ENCODE measurements at places on chromosomes 16 and 17. TPM values are rescaled to one million over a fixed set of nuclear protein-coding genes. Genes with fewer than 3 reads are reported as not detected.

SHCBP1 gene
- 49.9 TPM for polyA plus RNA-seq

ARRB2 gene
- polyA plus RNA-seq, result 61.0 TPM

MYL4 gene
- polyA plus RNA-seq, result not detected

ADAD2 gene
- polyA plus RNA-seq, result not detected

KRTAP4-1 gene
- polyA plus RNA-seq, result not detected

ELMO3 gene
- polyA plus RNA-seq, result 1.4 TPM

TMEM92 gene
- polyA plus RNA-seq, result 27.5 TPM

EFNB3 gene
- polyA plus RNA-seq, result 0.96 TPM

- DNase-seq, result no peak
These were observed 117.7 kb downstream of the CMIP start for GRCh38 chr16:81562174-81562849.

DNA sequence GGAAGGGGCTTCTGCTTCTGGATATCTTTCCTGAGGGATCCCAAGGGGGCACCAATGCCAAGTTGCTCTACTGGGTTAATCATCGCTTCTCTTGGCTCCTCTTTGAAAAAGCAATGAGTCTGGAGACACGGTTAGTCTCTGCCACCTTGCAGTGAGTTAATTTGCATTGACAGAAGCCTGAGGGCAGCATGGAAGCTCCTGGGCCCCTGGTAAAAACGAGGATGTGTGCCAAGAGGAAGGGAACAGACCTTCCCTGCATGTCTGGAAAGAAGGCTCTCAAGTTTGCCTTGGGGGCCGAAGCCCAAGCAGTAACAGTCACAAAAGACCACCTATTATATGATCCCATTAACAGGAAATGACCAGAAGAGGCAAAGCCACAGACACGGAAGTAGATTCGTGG, 86.7 kb downstream of the IRX5 start:
- no peak for DNase-seq

DNA sequence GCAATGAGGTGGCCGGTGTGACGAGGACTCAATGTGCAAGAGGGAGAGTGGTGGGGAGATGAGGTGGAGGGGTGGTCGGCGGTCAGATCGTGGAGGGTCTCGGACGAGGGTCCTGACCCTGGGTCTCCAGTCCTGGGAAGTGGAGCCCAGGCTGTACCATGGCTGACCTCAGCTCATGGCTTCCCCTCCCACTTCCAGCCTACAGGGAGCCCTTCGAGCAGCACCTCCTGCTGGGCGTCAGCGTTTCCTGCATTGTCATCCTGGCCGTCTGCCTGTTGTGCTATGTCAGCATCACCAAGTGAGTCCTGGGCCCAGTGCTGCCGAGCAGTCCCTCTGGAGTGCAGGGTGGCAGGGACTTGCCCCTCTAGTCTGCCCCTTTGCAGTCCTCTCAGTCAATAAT, 41.8 kb downstream of the IL4R start:
- peak; percentile 64 for DNase-seq

- DNase-seq, result no peak
These were observed 28.6 kb downstream of the MIS12 start for GRCh38 chr17:5514976-5515375.

DNA sequence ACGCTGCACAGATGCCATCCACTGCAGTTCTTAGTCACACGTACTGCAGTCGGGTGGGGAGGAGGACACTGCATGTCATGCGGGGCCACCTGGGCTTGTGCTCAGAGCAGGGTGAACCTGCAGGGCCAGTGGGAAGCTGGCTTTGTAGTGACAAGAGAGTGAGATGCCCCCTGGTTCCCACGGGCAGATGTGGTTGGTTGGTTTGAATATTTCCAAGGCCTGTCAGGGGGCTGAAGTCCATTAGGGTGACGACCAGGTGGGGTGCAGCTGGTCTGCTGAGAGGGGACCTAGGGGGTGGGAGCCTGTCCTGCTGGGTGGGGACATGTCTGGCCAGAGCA, 14.3 kb downstream of the ZNF213 start:
- no peak for DNase-seq

DNA sequence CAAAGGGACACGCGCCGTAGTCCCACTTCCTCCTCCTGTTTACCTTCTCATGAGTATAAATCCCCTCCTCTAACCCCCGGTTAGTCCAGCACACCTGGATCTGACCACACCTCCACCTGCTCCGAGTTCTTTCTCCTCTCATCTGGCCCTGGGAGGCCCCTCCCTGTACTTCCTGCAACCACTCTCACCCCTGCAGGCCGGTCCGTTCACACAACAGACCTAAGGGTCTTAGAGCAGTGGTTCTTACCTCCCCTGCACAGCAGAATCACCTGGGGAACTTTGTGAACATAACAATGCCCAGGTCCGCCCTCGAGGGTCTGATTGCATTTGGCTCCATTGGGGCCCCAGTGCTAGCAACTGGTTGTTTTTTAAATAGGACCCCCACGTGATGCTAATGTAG, 24.8 kb downstream of the TMEM114 start:
- DNase-seq, result no peak

- DNase-seq, result no peak
These were observed 30.6 kb downstream of the CHD9 start for GRCh38 chr16:53085369-53085843.

DNA sequence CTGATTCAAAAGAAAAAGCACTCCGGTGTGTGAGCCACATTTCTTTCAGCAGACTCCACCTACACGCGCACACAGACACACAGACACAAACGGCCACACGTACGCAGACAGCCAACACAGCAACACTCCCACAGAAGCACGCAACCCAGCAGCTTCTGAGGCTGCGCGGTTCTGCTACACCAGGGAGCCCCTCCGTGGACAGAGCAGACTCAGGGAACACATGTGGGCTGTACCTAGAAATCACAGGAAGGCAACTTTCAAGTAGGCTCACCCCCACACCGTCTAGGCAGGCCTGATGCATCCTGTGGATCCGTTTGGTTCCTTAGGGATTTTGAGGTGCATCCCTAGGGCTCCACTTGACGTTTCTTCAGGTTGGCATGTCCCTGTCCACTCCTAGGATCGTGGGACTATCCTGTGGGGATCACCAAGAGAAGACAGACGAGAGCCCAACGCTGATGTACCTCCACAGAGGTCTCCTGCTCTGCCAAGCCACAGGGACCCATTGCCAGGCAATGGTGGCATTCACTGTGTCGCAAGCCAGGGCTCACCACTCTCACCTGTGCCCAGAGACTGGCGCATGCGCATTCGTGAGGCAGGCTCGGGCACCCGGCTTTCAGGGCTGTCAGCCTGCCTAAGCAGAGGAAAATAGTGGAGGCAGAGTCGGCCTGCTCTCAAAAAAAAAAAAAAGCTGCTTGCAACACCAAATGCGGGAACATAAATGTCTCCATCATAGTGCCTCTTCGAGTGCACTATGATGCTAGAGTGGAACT, 2333.3 kb downstream of the TP53TG3F start:
- DNase-seq, result no peak

DNA sequence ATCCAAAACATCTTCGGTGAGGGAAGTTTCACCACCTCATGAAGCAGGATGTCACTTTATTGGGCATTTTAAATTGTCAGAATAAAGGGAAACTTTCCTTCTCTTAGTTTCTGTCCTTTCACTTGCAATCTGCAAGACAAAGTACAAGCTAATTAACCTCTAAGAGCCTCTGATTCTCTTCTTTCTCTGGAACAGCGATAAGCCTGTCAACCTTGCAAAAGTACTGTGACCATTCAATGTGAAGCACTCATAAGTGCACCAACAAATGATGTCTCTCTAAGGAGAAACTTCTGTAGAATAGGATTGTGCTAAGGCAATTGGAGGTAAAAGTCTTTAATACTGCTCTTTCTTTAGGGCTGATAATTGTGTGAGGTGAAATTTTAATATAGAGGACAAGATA, 1622.3 kb downstream of the CDH8 start:
- DNase-seq, result no peak

- no peak for DNase-seq
These were observed 7.8 kb downstream of the TSPOAP1 start for GRCh38 chr17:58320570-58321323.

DNA sequence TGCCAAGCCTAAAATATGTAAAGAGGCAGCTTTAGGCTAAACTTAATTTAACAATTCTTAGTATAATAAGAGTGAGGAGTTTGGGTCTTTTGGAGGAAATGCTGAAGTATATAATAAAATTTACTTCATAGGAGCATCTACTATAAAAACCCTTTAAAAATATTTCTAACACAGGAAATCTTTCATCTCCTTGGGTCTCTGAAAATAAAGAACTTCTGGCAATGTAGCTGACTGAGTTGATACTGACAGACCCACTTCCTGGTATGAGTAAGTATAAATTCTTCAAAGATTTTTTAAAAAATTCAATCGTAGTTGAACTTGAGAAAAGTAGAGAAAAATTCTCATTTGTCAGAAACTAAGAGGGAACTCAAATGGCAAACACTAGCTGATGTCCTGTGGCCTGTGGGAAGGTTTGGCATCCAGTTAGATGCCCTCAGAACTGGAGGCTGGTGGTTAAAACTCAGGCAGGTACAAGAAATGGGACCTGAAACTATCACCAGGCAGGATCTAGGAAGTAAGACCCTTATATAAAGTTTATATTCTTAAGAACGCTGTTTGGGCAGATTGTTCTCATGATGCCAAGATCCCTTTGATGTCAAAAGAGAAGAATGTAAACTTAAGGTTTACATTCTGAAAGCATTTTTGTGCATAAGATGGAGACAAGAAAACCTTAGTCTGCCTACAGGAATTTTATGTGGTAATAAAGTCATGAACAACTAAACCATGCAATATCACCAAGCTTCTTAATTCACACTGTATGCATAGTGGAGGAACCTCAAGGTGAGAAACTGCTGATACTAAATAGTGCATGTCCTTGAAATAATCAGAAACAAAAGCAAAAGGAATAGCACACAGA, 6.2 kb downstream of the KRTAP4-6 start:
- DNase-seq, result no peak

DNA sequence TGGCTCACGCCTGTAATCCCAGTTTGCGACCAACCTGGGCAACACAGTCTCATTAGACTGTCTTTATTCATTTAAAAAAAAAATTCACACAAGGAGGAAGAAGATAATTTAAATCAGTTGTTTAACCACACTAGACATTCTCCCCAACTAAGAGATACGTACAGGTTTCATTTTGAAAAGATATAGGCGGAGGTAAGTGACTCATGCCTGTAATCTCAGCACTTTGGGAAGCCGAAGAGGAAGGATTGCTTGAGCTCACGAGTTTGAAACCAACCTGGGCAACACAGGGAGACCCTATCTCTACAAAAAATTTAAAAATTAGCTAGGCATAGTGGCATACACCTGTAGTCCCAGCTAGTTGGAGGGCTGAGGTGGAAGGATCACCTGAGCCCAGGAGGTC, 5.3 kb downstream of the CMTM4 start:
- no peak for DNase-seq

DNA sequence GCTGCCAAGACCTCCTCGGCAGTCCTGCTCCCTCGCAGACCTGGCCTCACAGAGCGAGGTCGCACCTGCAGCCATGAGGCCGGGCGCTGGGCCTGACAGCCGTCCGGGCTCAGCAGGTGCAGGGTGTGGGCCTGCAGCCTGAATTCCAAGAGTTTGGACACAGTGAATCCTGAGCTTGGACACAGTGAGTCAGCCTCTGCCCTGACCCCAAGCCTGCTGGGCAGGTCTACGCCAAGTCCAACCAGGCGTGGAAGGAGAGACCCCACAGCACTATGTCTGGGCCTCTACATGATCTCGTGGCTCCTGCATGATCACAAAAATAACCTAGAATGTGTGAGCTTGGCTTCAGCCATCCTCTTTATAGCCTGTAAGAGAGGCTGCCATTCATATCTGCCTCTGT, 121.0 kb downstream of the C16orf95 start:
- no peak for DNase-seq

GRCh38 chr17:16911141-16911937, 60.6 kb downstream of the TNFRSF13B start:
- DNase-seq, result no peak

DNA sequence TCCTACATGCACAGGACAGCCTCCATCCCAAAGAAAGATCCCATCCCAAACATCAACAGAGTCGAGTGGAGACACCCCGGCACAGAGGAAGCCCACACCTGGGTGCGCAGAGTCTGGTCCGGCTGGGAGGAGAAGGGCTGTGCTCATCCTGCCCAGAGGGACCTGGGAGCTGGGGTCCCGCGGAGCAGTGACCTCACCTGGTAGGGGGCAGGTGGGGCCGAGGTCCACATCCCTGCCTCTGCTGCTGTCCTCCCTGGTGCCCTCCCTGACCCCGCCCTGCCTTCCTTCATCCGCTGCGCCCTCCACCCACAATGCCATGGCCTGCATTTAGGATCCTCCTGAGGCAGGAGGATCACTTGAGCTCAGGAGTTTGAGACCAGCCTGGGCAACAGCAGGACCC, 2.9 kb downstream of the C16orf90 start:
- DNase-seq, result no peak

DNA sequence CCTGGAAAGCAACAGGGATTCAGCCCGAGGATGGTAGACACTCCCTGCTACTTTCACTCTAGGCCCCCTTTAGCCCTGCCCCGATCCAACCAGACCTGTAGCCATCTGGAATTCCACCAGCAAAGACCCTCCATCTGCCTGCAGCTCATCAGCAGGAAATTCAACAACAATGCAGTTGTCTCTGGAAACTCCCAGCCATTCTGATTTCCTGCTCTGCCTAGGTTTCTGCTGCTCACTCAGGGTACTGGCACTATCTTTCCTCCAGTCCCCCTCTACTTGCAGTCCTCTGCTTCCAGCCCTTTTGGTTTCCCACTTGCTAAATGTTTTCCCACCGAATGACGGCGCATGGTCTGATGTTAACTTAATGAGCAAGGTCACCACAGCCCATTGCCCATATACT, 2.7 kb upstream of the SP6 start:
- DNase-seq, result no peak

DNA sequence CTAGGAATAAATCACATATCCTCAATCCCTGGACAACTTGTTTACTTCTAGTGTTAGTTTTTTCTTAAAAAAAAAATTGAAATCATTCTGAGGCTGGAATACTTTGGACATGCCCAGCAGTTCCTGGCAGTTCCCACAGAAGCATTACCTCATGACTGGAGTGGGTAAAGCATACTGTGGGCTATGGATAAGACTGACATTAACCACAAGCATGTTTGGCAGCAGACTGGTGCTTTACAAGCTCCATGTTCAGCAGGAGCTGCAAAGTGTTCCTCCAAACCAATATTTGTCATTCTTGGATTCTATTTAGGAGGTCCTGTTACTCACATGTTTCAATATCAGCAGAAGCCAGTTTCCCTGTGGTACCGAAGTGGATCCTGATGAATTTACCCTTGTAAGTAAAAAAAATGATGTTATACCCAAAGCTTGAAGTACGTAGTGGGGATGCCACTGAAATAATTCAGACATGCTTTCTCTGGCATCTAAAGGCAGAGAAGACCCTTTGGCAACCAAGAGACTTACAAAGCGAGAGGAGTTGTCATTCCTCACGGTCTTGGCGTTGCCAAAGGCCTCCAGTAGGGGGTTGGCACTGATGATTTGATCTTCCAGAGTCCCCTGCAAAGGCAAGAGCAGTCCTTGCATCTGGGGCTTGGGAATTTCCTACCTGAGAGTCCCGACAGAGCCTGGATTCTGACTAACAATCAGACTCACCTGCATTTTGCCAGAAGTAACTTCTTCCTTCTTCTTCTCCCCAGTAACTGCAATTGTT, 4.9 kb downstream of the MYH1 start:
- no peak for DNase-seq

- DNase-seq, result no peak
These were observed 536 bp downstream of the TMC6 start for GRCh38 chr17:78127888-78128550.

- no peak for DNase-seq
These were observed 2.0 kb upstream of the AATF start for GRCh38 chr17:36946726-36947091.

GRCh38 chr17:80384078-80384960, 30.6 kb upstream of the ENDOV start:
- DNase-seq, result no peak
